ENCODE measurements at places on chromosomes 7 and 10.

DNA sequence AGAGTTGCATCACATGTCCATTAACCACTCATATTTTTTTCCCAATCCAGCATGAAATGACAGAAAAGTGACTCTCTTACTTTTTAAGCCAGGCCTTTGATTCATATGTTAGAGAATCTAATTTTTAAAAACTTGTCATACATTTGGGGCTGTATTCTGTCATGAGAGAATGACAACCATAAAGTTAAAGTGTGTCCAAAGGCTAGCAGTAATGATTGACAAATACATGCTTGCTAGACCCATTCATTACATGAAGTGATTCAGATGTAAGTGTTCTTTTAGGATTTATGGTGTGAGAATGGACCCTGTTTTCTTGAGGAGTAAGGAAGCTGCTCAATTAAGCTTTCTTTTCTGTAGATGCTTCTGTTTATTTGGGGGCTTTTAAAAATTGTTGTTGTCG lies 75.4 kb downstream of the CSTF2T start:
- no peak for DNase-seq

GRCh38 chr7:109582211-109582610 lies 1012.5 kb downstream of the DNAJB9 start:
- DNase-seq: no peak

DNA sequence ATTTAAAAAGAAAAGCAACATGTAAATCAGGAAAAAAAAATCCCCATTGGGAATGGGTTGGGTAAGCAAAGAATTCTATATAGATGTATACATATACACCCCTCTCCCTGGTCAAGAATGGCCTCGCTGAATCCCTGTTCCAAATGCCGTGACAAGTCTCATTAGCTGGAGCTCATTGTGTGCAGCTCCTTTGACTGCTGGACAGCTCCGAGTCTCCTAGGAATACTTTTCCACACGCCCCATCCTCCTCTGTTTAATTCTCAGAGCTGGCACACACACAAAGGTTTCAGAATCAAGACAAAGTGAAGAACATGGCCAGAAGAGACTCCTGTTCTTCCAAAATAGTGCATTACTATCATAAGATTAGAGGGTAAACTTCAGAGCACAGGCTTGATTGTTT lies 130.9 kb upstream of the MKLN1 start:
- no peak for DNase-seq

DNA sequence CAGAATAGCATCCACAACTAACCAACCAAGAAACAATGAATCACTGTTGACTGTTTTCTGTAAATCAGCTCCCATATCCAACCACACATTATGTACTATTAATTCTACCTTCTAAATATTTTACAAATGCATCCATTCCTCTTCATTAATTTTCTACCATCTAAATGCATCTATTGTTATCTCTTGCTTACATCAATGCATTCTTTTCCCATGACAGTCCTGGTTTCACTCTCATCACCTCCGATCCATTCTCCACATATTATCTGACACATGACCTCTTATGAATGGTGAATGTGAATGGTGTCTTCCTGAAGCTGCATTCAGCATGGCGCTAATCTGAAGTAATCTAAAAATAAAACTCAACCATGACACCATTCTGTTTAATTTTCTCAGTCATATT lies 153.8 kb upstream of the CALCR start:
- DNase-seq: no peak

- no peak for DNase-seq
Observed at GRCh38 chr7:153641199-153641598, 411.0 kb upstream of the DPP6 start.

DNA sequence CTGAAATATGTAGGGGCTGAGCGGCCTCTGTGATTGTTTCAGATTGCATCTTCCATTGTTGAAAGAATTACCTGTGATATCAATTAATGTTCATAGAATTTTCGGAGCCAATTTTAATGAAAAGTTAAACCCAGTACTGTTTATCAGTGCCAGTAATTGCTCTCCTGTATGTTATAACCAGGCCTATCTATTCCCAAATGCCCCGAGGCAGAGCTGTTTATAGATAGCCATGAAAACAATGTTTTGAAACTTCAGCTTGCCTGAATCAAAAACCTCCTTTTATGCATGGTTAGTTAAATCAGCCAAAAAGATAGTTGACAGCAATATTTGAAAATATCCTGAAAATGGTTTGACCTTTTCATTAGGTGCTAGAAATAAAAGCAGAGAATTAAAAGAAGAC lies 50.1 kb upstream of the HDAC9 start:
- DNase-seq: no peak

DNA sequence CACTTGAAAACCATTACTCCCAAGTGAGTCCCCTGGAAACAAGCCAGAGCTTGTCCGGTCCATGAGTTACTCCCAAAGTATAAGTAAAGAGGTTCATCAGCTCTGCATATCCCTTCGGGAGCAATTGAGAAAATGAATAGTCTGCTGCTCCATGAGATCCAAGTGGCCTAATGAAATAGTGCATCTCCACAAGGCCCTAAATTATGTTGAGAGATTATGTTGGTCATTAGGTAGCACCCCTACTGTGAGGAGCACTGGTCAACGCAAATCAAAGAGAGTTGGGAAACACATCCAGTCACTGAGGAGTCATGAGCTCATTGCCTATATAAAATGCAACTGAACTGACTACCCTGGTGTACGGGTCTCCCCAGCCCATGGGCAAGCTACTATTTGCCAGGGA lies 205.5 kb upstream of the AOAH start:
- no peak for DNase-seq

DNA sequence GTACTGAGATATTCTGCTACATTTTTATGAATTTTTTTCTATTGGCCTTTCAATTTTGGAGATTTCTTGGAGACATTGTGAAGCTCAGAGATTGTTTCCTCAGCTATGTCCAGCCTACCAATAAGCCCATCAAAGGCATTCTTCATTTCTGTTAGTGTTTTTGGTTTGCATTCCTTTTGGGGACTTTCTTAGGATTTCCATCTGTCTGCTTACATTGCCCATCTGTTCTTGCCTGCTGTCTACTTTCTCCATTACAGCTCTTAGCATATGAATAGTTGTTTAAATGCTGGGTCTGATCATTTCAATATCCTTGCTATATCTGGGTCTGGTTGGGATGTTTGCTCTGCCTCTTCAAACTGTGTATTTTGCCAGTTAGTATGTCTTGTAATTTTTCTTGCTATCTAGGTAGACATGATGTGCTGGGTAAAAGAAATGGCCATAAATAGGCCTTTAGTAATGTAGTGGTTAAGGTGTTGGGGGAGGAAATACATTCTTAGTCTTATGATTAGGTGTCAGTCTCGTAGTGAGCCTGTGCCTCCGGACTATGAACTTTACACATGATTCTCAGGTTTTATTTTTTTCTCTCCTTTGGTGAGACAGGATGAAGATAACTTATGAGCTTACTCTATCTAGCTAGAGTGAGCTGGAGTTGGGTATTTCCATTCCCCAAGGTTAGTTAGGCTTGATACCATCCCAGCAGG lies 32.6 kb upstream of the NME8 start:
- DNase-seq: peak; percentile 28

- DNase-seq: no peak
Observed at GRCh38 chr7:76185187-76185896, 16.4 kb upstream of the SRRM3 start.

- DNase-seq: no peak
Observed at GRCh38 chr7:97457054-97457453, 274.8 kb upstream of the TAC1 start.

DNA sequence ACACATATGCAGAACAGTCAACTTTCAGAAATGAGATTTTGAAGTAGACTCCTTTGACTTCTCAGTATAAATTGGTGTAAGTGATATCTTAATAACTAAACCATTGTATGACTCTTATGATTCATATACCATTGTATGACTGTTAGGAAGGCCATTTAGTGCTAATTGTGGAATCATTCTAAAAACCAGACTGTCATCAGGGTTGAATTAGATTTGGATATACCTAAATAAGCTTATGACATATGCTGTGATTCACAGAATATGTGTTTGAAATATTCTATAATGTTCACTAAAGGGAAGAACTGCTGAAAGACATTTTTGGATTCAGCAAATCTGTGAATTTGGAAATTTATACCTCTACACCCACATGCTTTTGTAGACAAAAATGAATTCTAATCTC lies 438.1 kb downstream of the MDFIC start:
- DNase-seq: no peak

- DNase-seq: no peak
Observed at GRCh38 chr7:20304366-20304765, 26.3 kb upstream of the ITGB8 start.

GRCh38 chr7:5200561-5201235 lies 10.7 kb downstream of the WIPI2 start:
- DNase-seq: no peak

- DNase-seq: no peak
Observed at GRCh38 chr10:75477680-75478079, 46.3 kb downstream of the LRMDA start.

GRCh38 chr10:3468919-3469638 lies 296.5 kb upstream of the PITRM1 start:
- peak; percentile 34 for DNase-seq

GRCh38 chr10:97830064-97830463 lies 19.6 kb upstream of the GOLGA7B start:
- DNase-seq: no peak
